ENCODE measurements at places on chromosomes 7 and 10.

DNA sequence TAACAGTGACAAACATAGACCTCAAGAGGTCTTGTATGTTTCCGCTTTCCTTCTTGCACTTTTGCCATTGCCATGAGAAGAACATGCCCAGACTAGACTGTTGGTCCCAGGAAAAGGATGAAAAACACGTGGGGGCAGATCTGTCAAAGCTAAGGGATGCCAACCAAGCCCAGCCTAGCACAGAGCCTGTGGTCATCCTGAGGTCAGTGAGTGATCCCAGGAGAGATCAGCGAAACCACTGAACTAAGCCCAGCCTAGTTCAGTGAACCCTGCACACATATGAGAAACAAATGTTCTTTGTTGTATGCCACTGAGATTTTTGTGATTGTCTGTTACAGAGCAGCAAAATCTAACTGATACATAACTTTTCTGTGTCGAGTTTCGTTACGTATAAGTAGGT is 718.8 kb downstream of the MAGI2 start:
- DNase-seq: no peak

- DNase-seq: no peak
Observed at GRCh38 chr10:73368238-73368637, 9.6 kb upstream of the CFAP70 start.

DNA sequence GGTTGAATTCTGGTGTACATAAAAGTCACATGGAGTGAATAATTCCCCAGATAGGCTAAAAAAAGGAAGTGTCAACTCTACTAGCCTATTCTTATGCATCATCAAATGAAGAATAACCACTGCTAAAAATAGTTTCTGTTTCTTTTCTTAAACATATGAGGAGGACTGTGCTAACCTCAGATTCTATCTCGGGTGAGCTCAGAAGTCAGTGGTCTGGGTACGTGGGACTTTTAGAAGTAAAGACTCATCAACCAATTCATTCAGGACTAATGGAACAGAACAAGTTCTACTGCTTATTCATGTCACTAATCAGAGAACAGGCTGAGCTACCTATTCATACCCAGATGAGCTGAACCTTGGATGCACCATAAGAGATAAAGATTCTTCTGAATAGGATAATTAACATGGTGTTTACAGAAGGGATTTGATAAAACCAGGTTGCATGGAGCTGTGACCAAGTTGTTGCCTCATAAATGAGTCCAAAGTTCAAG is 9.5 kb upstream of the ASAH2 start:
- no peak for DNase-seq

- no peak for DNase-seq
Observed at GRCh38 chr10:93138113-93138870, 64.6 kb downstream of the CYP26A1 start.

GRCh38 chr7:63080406-63080805 is 918.2 kb upstream of the ZNF722 start:
- DNase-seq: no peak

- no peak for DNase-seq
Observed at GRCh38 chr7:18798088-18798906, 302.7 kb downstream of the HDAC9 start.

- no peak for DNase-seq
Observed at GRCh38 chr10:95755511-95756004, 405 bp upstream of the ENTPD1 start.

DNA sequence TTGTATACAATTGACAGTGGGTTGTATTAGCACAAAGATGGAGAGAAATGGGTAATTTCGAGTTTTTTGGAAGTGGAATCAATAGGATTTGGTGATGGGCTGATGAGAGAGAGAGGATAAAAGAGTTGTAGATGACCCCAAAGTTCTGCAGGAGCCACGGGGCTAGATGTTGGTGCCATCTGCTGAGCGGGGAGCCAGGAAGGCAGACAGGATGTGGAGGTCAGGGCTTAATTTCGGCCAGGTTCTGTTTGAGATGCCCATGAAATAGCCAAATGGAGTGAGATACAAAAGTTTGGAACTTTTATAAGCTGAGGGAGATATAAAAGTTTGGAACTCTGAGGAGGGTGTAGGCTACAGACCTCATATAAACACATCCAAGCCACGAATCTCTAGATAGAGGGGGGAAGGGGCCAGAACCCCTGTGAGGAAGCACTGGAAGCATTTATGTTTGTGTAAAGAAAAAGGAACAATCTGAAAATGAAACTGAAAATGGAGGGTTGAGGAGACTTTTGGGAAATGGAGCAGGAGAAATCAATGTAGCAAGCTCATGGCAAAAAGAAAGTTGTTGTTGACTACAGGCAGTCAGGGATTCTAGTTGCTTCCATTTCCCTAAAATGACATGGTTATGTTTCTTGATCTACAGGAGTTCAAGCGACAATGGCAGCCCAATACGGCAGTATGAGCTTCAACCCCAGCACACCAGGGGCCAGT is 2.2 kb downstream of the GIMAP4 start:
- no peak for DNase-seq

DNA sequence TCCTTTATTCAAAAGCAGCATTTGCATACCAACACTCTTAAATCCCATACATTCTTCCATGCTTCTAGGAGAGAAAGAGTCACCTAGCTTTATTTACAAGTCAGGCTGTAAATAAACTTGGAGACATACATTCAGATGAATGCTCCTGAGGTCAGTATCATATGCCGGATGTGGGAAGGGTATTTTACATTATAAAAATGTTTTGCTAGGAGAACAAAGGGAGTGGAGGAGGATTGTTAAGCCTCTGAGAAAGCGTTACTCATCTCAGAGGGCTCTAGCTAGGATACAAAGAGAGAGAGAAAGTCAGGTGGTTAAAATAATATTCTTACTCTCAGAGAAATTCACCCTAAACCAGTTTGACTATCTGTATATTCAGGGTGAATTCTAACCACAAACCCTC is 300.9 kb upstream of the NPSR1 start:
- DNase-seq: no peak

- no peak for DNase-seq
Observed at GRCh38 chr10:86327954-86328725, 38.5 kb downstream of the GRID1 start.

- DNase-seq: no peak
Observed at GRCh38 chr10:73494213-73494612, 1.6 kb downstream of the PPP3CB start.

DNA sequence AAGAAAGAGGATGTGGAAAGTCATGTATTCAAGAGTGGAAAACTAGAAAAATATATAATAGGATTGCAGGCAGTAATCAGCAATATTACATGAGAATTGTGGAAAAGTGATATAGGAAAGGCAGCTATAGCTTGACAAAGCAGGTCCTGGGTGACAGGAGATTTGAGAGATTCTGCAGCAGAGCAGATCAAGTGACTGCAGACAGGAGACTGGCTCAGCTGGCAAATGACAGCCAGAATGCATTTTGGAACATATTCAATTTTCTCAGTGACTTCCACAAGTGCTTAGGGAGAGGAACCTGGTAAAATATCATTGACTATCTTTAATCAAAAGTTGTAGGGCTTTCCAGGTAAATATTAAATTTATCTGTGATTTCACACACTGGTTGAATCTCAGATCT is 260.5 kb upstream of the CACNA2D1 start:
- no peak for DNase-seq

GRCh38 chr10:86350897-86351296 is 15.7 kb downstream of the GRID1 start:
- no peak for DNase-seq

DNA sequence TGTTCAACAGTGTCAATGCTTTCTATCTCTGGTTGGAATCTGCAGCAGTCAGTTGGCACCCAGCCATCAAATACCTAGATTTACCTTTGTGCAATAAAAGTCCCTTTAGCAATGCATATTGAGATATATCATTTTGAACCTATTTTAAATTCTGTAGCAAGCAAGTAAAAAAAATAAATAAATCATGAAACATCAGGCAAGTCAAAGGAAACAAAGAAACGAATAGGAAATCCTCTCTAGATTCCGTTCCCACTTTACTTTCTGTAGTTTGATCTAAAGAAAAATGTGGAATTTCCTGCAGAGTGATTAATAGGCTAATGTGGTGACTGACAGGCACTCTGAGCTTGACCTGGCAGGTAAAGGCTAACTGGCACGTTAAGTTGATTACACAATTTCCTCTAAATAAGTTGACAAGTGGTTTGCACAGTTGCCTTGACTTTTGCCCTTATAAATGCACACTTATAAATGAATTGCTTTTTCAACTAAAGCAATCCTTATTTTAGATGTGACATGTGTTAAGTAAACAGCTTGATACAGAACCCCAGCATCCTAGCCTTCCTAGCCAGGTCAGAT is 208.1 kb upstream of the TCF7L2 start:
- DNase-seq: no peak

GRCh38 chr10:25694206-25694933 is 239.7 kb upstream of the MYO3A start:
- DNase-seq: no peak

DNA sequence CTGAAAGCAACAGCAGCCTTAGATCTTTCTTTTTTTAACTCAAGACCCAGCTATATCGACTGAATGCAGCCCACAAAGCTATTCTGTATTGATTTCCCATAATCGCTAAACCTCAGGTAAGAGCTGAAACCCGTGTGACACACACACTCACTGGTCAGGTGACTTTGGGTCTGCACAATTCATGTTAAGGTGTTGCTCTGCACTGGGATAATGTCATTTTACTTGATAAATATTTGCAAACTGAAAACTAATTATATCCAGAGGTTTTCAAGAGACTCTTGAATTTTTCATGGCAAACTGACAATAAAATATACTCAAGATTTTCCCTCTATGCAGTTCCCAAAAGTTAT is 33.1 kb downstream of the SCRN1 start:
- no peak for DNase-seq

DNA sequence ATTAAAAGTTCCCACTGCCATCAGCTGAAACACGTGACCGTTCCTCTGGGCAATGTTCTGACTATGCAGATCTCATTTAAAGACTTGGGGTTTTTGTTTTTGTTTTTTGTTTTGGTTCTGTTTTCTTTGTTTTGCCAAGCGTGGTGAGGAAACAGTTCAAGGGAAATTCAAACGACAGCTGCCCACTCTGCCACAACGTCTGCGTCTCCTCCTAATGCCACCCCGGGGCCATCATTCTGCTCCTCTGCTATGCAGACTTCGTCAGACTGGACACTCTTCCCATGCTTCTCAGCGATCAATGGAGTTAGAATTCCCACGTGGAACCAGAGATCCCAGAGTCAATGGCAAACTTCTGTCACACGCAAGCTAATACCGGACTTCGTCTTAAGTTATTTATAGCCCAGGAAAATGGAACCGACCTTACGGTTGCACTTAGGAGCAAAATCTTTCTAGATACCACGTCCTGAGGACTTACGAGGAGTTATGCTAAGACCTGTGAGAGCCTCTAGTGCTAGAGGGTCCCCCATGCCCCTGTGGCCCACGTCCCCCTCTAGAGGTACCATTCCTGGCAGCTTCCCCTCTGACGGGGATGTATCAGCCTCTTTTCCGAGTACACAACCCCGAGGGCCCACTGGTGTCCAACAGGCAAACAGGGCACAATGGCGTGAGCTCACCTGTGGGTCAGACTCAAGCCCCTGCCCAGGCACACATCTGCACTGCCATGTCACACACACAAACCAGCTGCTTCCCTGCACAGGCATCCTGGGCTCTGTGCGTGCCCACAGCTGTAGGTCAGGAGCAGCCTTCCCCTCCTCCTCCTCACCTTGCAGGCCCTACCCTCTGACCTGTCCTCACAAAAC is 24.4 kb downstream of the EBF3 start:
- DNase-seq: no peak

DNA sequence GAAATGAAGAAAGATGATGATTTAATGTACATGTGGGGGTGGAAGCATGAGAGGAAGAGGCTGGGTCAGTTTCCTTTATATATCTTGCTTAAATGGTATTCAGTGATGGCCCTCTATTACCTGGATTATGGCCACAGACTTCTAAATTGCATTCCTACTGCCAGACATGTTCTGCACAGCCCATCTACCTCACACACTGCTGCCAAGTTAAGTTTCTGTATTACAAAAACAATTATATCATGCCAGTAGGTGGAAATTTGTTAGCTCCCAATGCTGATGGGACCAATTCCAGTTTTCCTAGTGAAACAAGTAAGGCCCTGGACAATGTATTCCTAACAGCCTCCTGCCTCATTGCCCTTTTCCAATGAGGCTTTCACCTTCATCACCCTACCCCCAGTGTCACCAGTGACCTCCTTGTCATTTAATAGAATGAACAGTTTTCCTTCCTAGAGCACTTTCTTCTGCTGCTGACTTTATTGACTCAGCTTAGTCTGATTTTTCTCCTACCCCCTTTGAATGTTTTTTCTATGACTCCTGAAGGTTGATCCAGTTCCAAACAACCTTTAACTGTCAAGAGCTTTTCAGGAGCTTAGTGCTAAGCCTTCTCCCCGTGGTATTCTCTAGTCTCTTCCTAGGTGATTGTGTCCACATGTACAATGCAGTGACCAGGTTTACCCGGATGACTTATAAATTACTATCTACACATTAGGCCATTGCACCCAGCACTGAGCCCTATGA is 316.6 kb upstream of the ANKRD30A start:
- no peak for DNase-seq

- no peak for DNase-seq
Observed at GRCh38 chr7:22995011-22995410, 18.9 kb downstream of the HYCC1 start.

DNA sequence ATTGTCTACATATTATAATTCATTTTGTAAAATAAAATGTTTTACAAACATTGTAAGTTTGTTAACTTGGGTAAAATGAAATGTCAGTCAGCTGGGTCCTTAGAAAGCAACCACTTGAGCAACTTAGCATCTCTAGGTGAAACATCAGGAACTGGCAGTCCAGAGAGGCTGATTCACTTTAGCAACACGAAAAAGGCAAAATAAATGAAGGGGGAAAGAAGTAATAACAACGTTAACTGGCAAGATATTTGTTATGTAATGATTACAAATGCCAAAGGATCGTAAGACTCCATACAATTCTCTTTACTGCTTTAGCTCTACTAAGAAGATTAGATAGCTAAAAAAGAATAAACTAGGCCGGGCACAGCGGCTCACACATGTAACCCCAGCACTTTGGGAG is 5.0 kb downstream of the PDZD8 start:
- no peak for DNase-seq

DNA sequence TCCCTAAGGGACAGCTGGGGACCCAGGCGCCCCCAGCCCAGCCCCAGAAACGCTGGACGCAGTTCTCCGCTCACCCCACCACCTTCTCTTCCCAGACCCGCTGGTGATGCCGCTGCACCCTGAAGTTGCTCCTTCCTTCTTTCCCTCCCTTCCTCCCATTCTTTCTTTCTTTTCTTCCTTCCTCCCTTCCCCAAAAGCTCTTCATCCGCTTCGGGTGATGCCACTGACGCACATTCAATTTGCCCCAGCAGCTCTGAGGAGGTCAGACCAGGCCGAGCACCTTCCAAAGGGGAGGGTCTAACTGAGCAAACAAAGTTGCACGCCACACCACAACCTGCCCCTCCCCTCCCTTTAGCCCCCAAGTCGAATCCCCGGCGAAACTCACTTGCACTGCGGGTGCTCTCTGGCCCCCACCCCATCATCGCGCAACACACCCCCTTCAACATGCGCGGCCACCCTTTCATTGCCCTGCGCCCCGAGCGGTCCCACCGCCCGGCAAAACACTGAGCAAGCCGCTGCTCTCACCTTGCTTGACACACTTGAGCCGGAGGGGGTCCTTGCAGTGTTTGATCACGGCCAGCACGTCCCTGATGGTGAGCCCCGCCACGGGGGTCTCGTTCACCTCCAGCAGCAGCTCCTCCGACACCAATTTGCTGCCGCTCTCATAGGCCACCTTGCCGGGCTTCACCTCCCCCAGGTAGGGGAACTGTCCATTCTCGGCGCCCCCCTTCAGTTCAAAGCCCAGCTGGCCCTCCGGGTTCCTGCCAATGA is 787 bp downstream of the MAGI2 start:
- no peak for DNase-seq
